ENCODE measurements at places on chromosomes 6 and 20. TPM values are rescaled to one million over a fixed set of nuclear protein-coding genes. Genes with fewer than 3 reads are reported as not detected.

- DNase-seq = no peak
These were observed 139.6 kb downstream of the VEGFA start for GRCh38 chr6:43909474-43910148.

- DNase-seq = no peak
These were observed 2.8 kb downstream of the AHCY start for GRCh38 chr20:34300256-34300806.

- DNase-seq = no peak
These were observed 72.4 kb upstream of the KIF25 start for GRCh38 chr6:167925026-167925425.

DNA sequence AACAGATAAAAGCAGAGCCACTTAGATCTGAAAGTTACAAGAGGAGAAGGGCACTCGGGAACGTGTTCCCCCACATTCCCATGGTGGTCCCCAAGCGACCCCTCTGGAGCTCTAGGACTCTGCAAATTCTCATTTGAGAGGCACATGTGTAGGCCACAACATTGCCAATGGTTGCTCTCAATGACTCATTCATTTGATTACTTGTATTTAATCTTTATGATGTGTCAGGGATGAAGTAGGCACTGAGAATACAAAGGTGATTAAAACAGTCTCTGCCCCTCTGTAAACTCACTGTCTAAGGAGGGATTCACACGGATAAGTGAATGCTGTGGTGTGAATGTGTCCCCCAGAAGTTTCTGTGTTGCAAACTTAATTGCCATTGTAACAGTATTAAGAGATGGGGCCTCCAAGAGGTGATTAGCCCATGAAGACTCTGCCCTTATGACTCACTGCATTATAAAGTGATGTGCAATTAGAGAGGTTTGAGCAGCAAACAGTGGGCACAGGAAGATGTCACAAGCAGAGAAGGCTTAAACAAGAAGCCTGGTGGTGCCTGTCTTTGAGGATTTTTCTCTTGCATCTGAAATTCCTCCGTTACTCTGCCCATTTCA lies 34.0 kb upstream of the TRAM2 start:
- DNase-seq = peak; percentile 31

DNA sequence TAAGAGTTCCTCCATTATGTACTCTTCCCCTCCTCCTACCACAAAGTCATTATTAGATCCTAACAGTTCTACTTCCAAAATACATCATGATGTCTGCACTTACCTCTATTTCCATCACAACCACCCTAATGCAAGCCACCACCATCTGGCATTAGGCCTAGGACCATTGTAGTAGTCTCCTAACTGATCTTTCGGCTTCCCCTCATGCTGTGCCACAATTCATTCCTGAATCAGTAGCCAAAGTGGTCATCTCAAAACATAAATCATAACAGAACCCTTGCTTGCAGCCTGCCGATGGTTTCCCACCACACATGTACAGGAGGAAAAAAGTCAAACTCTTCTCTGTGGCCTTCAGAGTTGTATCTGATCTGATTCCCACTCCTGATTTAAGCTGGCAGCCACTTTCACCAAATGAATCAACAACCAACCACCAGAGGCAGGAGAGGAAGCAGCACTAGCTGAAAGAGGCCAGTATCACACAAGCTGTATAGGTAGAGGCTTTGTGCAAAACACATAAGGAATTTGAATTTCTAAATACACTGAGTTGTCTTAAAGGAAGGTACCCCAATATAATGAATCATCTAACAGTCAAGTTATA lies 26.1 kb downstream of the FAM184A start:
- DNase-seq = no peak

DNA sequence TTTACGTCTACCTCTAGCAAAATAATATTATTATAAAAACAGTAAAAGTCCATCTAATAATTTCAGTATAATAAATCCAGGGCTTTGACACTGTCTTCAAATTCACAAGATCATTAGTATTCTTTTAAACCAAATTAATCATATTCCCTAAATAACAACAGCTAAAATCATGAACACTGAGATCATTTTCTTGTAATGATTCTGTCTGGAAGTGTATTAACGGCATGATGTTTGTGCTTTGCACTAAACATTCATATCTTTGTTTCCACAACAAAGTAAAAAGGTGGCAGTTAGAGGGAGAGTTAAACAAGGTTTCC lies 18.8 kb downstream of the HIVEP2 start:
- no peak for DNase-seq

DNA sequence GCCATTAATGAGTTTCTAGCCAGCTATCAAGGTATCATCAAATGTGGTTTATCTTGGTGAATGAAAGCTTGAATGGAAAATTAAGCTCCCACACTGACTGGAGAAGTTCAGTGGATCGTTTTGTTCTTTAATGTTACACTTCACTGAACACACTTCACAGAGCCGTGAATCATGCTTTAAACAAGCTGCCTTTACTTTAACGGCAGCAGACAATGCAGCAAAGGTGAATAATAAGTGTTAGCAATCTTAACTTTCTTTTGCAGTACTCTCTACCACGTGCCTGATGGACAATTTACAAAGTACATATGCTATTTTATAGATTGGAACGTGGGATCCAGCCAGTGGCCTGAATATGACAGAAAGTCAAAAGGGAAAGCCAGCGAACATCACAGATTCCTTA lies 424.5 kb downstream of the GRIK2 start:
- no peak for DNase-seq

DNA sequence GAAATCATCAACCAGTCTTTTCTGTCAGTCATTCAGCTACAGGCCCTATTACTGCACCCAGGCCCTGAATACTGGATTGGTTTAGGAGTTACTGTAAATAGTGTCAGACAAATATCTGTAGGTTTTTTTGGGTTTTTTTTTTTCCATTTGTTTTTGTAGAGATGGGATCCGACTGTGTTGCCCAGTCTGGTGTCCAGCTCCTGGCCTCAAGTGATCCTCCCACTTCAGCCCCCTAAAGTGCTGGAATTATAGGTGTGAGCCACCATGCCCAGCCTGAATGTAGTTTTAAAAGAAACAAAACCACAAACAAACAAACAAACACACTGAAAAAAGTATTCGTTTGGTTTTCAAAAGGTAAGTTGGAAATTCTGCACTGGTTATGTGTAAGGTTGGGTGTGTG lies 39.6 kb downstream of the DZANK1 start:
- DNase-seq = no peak

GRCh38 chr20:59804871-59805665 lies 128.4 kb downstream of the SYCP2 start:
- DNase-seq = no peak

GRCh38 chr20:58692579-58693225 lies at the start of gene NPEPL1:
NPEPL1 (plus strand) TSS chr20:58692800; CDS start chr20:58692901, 101 bp downstream.
- no peak for DNase-seq

DNA sequence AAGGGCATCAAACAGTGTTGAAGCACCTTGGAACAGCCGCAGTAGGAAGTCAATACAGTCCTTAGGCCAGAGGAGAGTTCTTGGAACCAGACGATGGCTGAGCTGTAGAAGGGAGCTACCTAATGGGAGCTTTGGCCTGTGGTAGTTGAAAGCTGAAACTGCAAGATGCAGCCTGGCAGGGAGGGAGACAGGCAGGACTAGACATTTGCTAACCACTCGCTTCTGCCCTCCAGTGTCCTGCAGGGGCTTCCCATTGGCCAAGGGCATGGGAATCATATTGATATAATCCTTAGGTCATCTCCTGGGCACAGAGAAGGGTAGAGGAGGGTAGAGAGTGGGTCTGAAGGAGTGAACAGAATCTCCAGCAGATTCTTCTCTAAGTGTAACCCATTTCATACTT lies 60.4 kb downstream of the TPD52L1 start:
- DNase-seq = no peak

GRCh38 chr6:56729719-56730118 lies 87.0 kb upstream of the DST start:
- no peak for DNase-seq

DNA sequence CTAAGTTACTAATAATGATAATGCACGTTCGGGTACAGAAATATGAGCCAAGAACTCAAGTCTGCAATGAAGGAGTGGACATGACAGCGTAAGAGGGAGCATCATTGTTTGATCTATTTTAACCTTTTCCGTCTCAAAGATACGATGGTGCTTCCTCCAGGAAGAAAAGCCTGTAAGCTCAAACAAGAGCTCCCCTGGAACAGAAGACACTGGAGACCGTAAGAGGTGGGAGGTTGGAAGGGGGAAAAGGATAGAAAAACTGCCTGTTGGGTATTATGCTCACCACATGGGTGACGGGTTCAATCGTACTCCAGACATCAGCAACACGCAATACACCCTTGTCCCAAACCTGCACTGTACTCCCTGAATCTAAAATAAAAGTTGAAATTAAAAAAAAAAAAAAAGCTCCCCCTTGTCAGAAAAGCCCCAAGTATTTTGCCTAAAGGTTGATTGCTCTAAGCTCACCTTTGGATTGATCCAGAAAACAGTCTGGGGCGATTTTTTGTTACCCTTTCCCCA lies 180.5 kb downstream of the TRIM27 start:
- no peak for DNase-seq

DNA sequence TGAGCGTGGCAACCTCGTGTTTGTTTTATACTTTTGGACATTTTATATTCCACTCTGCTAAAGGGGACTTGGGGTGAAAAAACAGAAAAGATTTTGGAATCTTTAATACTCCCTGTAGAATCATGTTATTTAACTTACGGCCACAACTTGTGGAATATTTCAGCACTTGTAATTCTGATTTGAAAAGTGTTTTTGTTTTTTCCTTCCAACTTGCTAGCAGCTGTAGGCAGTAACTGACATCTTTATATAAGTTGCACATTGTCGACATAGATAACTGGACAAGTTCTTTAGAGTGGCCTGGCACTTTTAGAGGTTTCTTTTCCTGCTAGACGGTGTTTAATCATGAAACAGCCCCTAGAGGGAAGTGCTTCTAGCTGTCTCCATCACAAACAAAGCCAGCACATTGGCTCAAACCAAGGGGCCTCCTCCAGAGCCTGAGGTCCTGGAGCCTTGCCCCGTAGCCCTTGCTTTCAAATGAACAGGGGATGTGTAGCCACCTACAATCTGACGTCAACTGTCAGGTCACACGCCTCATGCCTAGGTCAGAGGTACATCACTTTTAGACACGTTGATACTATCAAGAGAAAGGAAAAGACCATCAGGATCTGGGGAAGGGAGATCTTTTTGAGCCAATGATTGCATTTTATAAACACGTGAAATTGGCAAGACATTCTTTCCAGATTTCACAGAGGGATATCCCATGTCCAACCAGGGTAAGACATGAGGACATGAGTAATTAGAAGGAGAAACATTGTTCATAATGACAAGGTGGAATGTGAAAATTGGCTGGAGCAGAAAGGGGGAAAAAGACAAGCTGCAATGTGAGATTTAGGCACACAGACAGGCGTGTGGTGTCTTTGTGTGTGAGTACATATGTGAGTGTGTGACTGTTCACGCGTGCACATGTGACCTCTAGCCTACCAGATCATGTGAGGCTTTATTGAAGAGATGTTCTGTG lies 92.1 kb downstream of the TXNDC5 start:
- DNase-seq = no peak

GRCh38 chr20:57053793-57054552 lies 212.5 kb downstream of the BMP7 start:
- peak; percentile 34 for DNase-seq

GRCh38 chr6:22436134-22436533 lies 133.2 kb upstream of the HDGFL1 start:
- peak; percentile 69 for DNase-seq

- no peak for DNase-seq
These were observed 116.8 kb upstream of the SUPT3H start for GRCh38 chr6:45494416-45495135.

- no peak for DNase-seq
These were observed 29.1 kb upstream of the YWHAB start for GRCh38 chr20:44856442-44856841.

Gene NHLRC1
- 2.1 TPM for total RNA-seq

Gene C20orf141
- total RNA-seq = not detected

Gene PRSS16
- total RNA-seq = 3.8 TPM

Gene IL17F
- not detected for total RNA-seq

Gene TP53TG5
- not detected for total RNA-seq

Gene DZANK1
- total RNA-seq = 1.8 TPM

Gene HLA-DRA
- not detected for total RNA-seq

Gene TMEM244
- total RNA-seq = not detected

Gene SLC32A1
- not detected for total RNA-seq

Gene LHFPL5
- not detected for total RNA-seq

Gene PEX7
- 7.5 TPM for total RNA-seq

Measured in foreskin keratinocyte (primary cell).